ENCODE measurements at places on chromosomes 6 and 20. TPM values are rescaled to one million over a fixed set of nuclear protein-coding genes. Genes with fewer than 3 reads are reported as not detected.

The CLVS2 gene
- under 0.01 TPM for total RNA-seq

The NEDD9 gene
- total RNA-seq, result 11.9 TPM

The OVOL2 gene
- not detected for total RNA-seq

The ATAT1 gene
- 5.6 TPM for total RNA-seq

The PRKN gene
- total RNA-seq, result 0.30 TPM

The C6orf118 gene
- not detected for total RNA-seq

The RSPO3 gene
- 1.2 TPM for total RNA-seq

The SLC32A1 gene
- not detected for total RNA-seq

The ELOVL4 gene
- total RNA-seq, result 7.1 TPM

The SRMS gene
- total RNA-seq, result not detected

The LZTS3 gene
- 3.0 TPM for total RNA-seq

The SOX18 gene
- total RNA-seq, result not detected

The FAM209A gene
- not detected for total RNA-seq

The ZNF334 gene
- 2.7 TPM for total RNA-seq

The MEP1A gene
- total RNA-seq, result not detected

The GRIK2 gene
- total RNA-seq, result 9.6 TPM

Measured in smooth muscle cell of the umbilical artery (primary cell).